Fibroblast of skin of back (primary cell): ENCODE measurements at places on chromosomes 2 and 18.
A peak's percentile ranks its signal among the peaks of the same experiment; 100 is the strongest.

- peak; percentile 71 for DNase-seq
Measured at GRCh38 chr2:197571627-197572271, 55.9 kb downstream of the MOB4 start.

DNA sequence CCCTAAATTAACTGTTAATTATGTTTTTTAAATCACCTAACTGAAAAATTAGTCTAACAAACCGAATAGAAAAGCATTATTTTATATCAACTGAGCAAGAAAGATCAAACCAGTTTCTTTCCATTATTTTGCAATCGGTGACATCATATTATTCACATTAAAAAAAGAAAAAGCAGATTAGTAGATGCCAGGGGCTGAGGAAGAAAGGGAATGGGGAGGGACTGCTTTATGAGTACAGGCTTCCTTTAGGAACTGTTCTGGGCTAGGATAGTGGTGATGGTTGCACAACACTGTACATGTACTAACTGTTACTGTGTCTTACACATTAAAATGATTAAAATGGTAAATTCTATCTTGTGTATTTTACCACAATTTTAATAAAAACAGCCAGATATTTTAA lies 59.3 kb downstream of the COBLL1 start:
- DNase-seq: no peak

DNA sequence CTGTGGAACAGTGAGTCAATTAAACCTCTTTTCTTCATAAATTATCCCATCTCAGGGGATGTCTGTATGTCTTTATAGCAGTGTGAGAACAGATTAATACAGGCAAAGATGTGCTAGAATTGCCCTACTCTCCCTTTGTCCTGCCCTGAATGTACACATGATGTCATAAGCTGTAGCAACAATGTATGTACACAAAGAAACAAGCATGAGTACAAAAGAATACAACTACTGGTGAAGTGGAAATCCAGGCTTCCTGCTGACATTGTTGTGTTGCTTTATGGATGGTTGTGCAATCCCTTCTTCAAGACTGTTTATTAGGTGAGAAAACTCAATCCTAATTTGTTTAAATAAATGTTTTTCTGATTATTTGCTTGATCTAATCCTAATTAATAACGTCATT lies 446.6 kb downstream of the DSC3 start:
- DNase-seq: no peak

DNA sequence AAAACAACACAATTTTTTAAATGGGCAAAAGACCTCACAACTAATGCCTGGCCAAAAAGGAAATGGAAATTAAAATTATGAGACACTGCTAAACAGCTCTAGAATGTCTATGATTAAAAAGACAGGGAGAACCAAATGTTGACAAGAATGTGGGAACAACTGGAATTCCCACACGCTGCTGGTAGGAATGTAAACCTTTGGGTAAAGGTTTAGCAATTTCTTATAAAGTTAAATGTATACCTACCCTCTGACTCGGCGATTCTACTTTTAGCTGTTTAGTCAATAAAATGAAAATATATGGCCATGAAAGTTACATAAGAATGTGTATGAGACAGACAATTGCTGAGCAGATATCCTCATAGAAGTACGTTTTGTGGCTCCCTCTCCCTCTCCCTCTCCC lies 60.9 kb downstream of the ATF2 start:
- peak; percentile 43 for DNase-seq

- no peak for DNase-seq
Measured at GRCh38 chr2:200230716-200231115, 75.8 kb upstream of the SPATS2L start.

DNA sequence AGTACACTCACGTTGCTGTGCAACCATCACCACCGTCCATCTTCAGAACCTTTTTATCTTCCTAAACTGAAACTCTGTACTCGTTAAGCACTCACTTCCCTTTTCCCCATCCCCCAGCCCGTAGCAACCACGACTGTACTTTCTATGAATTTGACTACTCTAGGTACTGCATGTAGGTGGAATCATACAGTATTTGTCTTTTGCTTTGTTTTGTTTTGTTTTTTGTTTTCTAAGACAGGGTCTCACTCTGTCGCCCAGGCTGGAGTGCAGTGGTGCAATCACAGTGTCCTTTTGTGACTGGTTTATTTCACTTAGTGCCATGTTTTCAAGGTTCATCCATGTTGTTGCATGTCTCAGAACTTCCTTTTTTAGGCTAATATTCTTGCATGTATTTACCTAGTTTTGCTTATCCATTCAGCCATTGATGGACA lies 7.0 kb upstream of the TYMS start:
- DNase-seq: no peak

DNA sequence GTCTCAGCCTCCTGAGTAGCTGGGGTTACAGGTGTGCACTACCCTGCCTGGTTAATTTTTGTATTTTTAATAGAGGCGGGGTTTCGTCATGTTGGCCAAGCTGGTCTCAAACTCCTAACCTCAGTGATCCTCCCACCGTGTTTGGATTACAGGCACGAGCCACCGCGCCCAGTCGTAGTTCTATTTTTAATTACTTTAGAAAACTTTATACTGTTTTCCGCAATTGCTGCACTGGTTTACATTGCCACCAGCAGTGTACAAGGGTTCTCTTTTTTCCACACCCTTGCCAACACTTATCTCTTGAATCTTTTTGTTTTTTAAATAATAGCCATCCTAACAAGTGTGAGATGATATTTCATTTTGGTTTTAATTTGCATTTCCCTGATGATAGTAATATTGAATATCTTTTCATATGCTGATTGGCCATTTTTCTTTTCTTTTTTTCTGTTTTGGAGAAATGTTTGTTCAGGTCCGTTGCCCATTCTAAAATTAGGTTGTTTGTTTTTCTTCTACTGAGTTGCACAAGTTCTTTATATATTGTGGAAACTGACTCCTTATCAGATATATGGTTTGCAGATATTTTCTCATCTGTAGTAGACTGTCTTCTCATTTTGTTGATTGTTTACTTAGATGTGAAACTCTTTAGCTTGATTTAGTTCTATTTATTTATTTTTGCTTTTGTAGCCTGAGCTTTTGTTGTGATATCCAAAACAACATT lies 16.9 kb downstream of the ALMS1 start:
- DNase-seq: no peak

GRCh38 chr18:12314591-12315305 lies 6.7 kb downstream of the TUBB6 start:
- no peak for DNase-seq

GRCh38 chr2:135456431-135456830 lies 74.6 kb downstream of the ZRANB3 start:
- no peak for DNase-seq

DNA sequence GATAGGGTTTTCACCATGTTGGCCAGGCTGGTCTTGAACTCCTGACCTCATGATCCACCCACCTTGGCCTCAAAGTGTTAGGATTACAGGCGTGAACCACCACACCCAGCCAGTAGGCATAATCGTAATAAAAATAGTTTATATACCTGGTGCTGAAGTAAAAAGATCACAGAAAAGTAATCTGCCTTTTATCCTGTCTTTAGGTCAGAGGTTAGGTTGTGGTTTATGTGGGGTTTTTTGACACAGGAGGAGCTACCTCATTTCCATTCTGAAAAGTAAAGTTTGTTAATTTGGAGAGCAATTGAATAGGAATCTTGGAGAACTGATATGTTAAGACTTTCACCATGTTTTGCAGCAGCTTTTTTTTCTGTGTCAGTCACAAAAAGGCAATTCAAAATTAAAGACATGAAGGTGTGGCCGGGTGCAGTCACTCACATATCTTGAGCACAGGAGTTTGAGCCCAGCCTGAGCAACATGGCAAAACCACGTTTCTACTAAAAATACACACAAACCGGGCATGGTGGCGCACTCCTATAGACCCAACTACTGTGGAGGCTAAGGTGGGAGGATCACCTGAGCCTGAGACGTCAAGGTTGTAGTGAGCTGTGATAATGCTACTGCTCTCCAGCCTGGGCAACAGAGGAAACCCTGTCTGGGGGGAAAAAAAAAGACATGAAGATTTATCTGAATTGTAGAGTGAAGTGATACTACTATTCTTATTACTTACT lies 31.5 kb downstream of the CCNT2 start:
- DNase-seq: no peak

DNA sequence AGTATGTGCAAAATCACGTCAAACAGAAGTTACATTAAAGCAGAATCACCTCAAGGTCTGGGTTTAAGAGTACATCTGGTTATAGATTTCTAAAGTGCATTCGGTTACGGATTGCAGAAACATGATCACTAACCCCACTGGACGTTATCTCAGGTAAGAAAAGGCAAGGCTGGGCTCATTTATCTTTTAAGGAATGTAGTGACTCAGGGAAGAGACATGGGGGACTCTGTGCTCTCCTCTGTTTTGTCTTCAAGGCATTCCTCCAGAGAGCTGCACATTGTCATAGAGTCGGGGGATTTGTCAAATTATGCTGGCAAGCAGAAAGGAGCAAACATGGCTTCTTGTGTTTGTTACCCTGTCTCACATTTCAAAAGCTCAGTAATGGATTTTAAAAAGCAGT lies 14.3 kb downstream of the WDSUB1 start:
- DNase-seq: no peak

GRCh38 chr2:108534584-108535356 lies 500 bp downstream of the LIMS1 start:
- DNase-seq: peak; percentile 46

- no peak for DNase-seq
Measured at GRCh38 chr18:63017076-63017475, 301.7 kb downstream of the PHLPP1 start.

DNA sequence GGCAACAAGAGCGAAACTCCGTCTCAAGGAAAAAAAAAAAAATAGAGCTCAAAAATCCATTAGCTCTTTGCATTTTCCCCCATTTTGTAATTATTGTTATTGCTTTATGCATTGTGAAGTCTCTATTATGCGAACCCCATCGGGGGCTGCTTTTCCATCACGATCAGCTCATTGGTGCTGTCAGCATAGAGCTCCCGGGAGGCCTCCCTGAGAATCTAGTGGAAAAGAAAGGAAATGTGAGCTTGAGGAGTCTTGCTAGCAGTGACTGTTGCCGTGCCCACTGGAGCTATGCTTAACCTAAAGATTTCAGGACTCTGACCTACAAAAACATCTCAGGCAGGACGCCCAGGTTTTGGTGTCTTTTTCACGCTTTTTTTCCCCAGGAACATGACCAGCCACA lies 102.6 kb upstream of the NDUFV2 start:
- DNase-seq: no peak

DNA sequence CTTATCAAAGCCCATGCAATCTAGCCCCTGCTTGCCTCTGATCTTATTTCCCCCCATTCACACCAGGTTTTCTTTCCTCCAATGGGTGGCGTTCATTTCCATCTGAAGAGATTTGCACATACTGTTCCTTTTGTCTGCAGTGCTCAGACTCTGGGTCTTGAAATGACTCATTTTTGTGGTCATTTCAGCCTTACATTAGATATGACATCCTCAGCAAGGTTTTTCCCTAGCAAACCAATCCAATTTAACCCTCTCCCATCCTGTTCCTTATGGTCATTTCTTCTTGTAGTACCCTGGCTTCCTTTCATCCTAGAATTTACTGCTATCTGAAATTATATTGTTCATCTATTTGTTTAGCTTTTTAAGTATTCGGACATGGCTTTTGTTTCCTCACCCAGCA lies 42.5 kb upstream of the SCN1A start:
- peak; percentile 22 for DNase-seq

DNA sequence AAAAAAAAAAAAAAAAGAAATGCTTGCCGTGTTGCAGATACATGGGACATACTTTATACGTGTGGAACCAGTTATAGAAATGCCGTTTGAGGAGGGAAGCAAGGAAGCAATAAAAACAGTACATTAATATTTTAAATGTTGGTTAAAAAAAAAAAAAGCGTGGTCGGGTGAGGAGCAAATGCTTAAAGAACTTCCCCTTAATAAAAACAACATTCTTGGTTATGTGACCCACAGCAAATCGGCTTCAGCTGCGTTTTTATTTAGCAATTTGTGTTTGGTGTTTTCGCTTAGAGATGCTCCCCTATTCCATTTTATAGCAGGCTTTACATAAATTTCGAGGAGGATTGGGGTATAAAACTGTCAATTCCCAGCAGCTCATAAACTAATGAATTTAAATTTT lies 223.6 kb downstream of the LRRTM1 start:
- DNase-seq: no peak

GRCh38 chr2:23620841-23621341 lies 235.9 kb downstream of the KLHL29 start:
- DNase-seq: peak; percentile 72

- DNase-seq: peak; percentile 93
Measured at GRCh38 chr2:164920430-164920829, 34.9 kb downstream of the SLC38A11 start.

- no peak for DNase-seq
Measured at GRCh38 chr2:118176601-118177000, 88.3 kb downstream of the INSIG2 start.

- DNase-seq: no peak
Measured at GRCh38 chr2:170163411-170164065, 14.4 kb upstream of the MYO3B start.

DNA sequence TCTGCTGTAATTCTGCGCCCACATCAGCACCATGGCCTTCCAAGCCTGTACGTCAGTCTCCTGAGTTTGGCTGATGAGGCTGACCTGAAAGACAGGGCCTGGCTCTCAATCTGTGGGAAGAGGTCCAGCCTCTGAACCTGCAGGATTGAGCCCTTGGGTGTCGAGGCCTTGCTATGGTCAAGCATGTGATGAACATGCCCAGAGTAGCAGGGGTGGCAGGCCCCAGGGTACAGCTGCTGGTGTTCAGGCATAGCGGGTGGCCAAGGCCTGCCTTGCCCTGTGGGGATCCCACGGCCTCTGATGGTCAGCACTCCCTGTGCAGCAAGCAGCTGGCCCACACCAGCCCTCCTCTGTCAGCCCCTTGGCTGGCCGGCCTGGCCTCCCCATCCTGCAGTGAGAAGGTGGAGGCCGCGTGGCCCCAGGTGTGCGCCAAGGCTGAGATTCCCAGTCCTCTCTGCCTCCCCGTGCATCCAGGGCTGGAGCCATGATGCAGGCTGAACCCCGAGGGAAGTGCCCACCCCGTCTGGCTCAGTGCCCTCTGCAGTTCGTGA lies 298.4 kb downstream of the NDUFA10 start:
- DNase-seq: no peak

GRCh38 chr2:46387292-46387691 lies 90.1 kb downstream of the EPAS1 start:
- no peak for DNase-seq

- DNase-seq: no peak
Measured at GRCh38 chr2:1514391-1515072, 101.3 kb downstream of the TPO start.

GRCh38 chr2:178761759-178762371 lies 45.4 kb downstream of the TTN start:
- peak; percentile 36 for DNase-seq

- DNase-seq: peak; percentile 91
Measured at GRCh38 chr18:56565551-56566345, 72.6 kb downstream of the TXNL1 start.

- no peak for DNase-seq
Measured at GRCh38 chr2:151905963-151906632, 77.9 kb upstream of the ARL5A start.

DNA sequence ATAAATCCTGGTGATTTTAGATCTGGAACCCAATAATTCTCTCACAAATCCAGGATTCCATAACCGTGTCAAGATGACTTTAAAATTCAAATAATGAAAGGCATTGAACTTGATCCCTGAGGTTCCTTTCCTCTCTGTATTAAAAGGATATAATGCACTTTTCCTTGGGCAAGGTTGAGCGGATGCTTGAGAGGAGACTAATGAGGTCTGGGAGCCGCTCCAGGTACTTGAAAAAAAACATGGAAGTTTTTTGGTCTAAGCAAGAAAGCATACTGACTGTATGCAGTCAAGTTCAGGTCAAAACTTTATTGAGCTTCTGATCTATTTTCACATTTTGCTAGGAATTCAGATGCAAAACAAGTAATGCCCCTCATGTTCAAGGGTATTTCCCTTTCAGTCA lies 318.5 kb downstream of the RAD51AP2 start:
- DNase-seq: no peak

GRCh38 chr2:48572816-48573215 lies 42.9 kb downstream of the STON1 start:
- DNase-seq: peak; percentile 36
